WTC11 (cell line): ENCODE measurements at places on chromosomes 3 and 15. TPM values are rescaled to one million over a fixed set of nuclear protein-coding genes. Genes with fewer than 3 reads are reported as not detected.

The GRAMD2A gene
- total RNA-seq = 1.8 to 2.6 TPM (median 1.9 TPM) in 3 replicates

The TUBGCP5 gene
- 17.1 to 20.5 TPM (median 18.8 TPM) in 3 replicates for total RNA-seq

The GRM7 gene
- 0.11 to 0.42 TPM (median 0.39 TPM) in 3 replicates for total RNA-seq

DNA sequence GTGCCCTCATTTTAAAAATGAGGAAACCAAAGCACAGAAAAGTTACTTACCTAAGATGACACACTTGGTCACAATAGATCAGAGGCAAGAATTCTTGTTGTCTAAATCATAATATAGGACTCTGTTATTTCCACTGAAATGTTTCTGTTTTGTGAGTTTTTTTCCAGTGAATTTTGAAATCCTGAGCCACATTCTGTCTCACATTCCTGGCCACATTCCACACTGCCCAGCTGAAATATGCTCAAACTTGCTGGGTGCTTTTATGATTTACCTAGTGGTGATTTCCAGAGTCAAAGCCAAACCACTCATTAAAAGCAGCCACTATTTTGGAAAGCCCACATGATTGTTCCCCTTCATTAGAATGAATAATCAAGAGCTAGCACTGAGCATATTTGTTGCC, 82.3 kb upstream of the NPHP3 start:
- DNase-seq = no peak

- DNase-seq = no peak
Observed at GRCh38 chr3:114846779-114847178, 300.3 kb downstream of the ZBTB20 start.

- DNase-seq = no peak
Observed at GRCh38 chr3:192445770-192446644, 281.3 kb downstream of the FGF12 start.

- DNase-seq = no peak
Observed at GRCh38 chr3:7695049-7695448, 806.6 kb upstream of the LMCD1 start.

GRCh38 chr3:106593381-106593780, 724.6 kb upstream of the CBLB start:
- no peak for DNase-seq

DNA sequence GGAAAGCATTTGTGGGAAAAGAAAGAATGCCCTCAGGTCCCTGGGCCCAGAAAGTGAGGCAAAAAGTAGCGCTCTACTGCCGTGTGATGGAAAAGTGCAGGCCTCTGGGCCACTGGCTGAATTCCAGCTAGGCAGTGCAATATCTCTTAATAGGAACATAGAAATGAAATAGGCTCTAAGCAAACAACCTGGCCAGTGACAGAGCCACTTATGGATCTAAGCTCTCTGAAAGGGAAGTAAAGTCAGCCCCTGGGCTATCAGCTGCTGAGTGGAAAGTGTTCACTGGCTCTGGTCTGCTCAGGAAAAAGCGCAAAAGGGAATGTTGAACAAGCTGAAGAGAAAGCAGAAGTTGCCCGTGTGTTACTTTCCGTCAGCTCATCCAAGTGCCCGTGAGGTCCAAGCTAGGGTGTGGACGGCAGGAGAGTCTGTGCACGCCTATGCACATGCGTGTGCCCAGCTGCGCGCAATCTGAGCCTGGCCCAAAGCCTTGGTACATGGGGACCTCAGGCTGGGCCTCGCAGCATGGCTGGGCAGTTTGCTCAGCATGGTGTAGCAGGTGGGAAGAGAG, 74.0 kb upstream of the RAD18 start:
- no peak for DNase-seq
